ENCODE measurements at places on chromosomes 2 and 18. TPM values are rescaled to one million over a fixed set of nuclear protein-coding genes. Genes with fewer than 3 reads are reported as not detected.

Gene COL4A3
- total RNA-seq: 70.0 TPM

DNA sequence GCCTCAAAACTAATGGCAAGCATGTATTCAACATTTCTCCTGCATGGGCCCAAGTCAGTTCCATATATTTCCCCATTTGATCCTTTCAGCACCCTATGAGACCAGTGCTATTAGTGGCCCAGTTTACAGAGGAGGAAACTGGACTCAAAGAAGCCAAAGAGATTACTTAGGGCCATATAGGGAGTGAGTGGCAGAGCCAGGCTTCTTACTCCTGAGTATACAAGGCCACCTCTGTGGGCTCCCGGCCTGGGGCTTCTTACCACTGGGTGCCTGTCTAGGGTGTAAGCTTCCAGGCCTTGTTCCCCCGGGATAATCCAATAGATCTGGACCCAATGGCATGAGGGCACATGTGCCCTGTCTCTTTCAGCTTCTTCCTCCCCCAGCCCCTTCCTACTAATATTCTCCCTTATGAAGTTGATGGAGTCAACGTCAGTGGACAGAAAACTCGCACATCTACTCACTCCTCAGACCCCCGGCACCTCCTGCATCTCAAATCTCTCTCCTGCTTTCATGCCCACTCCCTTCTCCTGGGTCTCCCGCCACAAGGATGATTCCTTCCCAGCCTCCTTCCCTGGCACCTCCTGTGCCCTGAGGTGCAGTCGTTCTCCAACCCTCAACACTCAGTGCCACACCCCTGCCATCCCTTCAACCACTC lies 222.6 kb downstream of the ANAPC1 start:
- no peak overlapping the region for H3K27ac ChIP-seq
- peaks cover 13% of the 10 kb centered on the region for H3K4me1 ChIP-seq
- H3K27me3 ChIP-seq: no peaks in the 10 kb centered on the region
- DNase-seq: no peak

- no peak for DNase-seq
- no peaks in the 10 kb centered on the region for H3K27me3 ChIP-seq
- H3K27ac ChIP-seq: no peak overlapping the region
- no peaks in the 10 kb centered on the region for H3K36me3 ChIP-seq
- no peak overlapping the region for H3K4me3 ChIP-seq
Measured at GRCh38 chr2:213290501-213290900, 6.2 kb downstream of the SPAG16 start.

- H3K27me3 ChIP-seq: no peaks in the 10 kb centered on the region
- H3K36me3 ChIP-seq: no peaks in the 10 kb centered on the region
- H3K27ac ChIP-seq: no peak overlapping the region
- DNase-seq: no peak
- peaks cover 3% of the 10 kb centered on the region for H3K4me1 ChIP-seq
Measured at GRCh38 chr2:190695739-190696138, 46.9 kb downstream of the NAB1 start.

DNA sequence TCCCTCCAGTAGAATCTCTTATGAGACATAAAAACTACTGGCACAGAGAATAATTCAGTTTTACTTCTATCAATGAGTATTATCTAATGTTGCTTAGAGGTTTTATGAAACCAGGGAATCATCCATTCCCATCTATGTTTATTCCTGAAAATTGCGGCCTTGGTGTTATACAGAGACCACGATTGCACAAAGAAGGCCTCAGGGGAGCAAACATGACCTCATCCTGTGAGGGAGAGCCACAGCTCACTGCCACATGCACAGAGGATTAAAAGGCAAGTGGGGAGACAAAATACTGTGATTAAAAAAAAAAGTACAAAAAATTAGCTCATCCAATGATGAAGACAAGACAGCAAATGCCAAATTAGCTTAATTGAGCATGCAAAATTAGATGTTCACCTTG lies 111.8 kb upstream of the SLC35G4 start:
- H3K36me3 ChIP-seq: no peaks in the 10 kb centered on the region
- no peak for DNase-seq
- H3K27me3 ChIP-seq: no peaks in the 10 kb centered on the region
- H3K27ac ChIP-seq: no peak overlapping the region
- no peak overlapping the region for H3K4me3 ChIP-seq
- no peaks in the 10 kb centered on the region for H3K4me1 ChIP-seq

- peak; percentile 7 for DNase-seq
- H3K4me1 ChIP-seq: no peaks in the 10 kb centered on the region
- no peak overlapping the region for H3K4me3 ChIP-seq
- no peaks in the 10 kb centered on the region for H3K36me3 ChIP-seq
Measured at GRCh38 chr2:122643725-122644329, 888.4 kb downstream of the TSN start.

DNA sequence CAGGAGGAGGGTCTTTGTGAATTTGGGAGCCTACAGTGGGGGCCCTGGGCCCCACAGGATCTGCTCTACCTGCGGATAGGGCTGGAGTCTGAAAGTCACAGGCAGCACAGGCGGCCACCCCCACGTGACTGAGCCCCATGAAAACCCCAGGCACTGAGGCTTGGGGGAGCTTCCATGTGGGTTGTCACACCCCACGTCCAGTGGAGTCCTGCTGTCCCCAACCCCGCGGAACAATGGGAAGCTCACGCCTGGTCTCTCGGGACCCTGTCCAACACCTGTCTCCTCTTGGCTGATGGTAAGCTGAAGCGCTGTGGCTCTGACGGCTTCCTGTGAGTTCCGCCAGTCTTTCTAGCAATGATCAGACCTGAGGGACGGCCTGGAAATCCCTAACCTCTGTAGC lies 85.8 kb downstream of the PTGR3 start:
- no peaks in the 10 kb centered on the region for H3K4me1 ChIP-seq
- H3K4me3 ChIP-seq: no peak overlapping the region
- H3K27ac ChIP-seq: no peak overlapping the region
- H3K27me3 ChIP-seq: no peaks in the 10 kb centered on the region
- H3K36me3 ChIP-seq: no peaks in the 10 kb centered on the region

GRCh38 chr2:3128786-3129185 lies 248.8 kb downstream of the EIPR1 start:
- no peak overlapping the region for H3K27ac ChIP-seq
- H3K36me3 ChIP-seq: no peaks in the 10 kb centered on the region
- DNase-seq: no peak
- H3K4me3 ChIP-seq: no peak overlapping the region
